ENCODE measurements at places on chromosomes 3 and 15. TPM values are rescaled to one million over a fixed set of nuclear protein-coding genes. Genes with fewer than 3 reads are reported as not detected.

Gene DGKG
- 8.0 TPM for total RNA-seq

Gene SPINT1
- total RNA-seq: 0.20 TPM

Gene PARP3
- total RNA-seq: 15.8 TPM

Gene IFT57
- 12.3 TPM for total RNA-seq

Gene KBTBD13
- 5.0 TPM for total RNA-seq

Gene PAQR9
- 2.6 TPM for total RNA-seq

Gene POTEB3
- not detected for total RNA-seq

DNA sequence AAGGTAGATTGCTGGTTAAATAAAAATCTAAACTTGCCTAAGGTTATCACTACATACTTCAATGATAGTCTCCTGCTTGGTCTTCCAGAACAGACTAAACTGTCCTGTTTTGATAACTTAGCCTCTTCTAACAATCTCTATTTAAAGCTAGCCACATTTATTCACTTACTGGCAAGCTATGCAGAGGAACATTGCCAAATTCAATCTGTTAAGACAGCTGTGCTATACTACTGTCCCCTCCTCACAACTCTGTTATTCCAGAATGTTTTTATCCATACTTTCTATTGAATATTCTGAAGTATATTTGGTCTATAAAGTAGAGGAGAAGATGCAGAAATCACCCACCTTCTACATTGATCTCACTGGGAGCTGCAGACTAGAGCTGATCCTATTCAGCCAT is 594.0 kb upstream of the CCDC54 start:
- H3K4me3 ChIP-seq: no peak overlapping the region
- no peak for DNase-seq
- H3K27me3 ChIP-seq: no peaks in the 10 kb centered on the region

DNA sequence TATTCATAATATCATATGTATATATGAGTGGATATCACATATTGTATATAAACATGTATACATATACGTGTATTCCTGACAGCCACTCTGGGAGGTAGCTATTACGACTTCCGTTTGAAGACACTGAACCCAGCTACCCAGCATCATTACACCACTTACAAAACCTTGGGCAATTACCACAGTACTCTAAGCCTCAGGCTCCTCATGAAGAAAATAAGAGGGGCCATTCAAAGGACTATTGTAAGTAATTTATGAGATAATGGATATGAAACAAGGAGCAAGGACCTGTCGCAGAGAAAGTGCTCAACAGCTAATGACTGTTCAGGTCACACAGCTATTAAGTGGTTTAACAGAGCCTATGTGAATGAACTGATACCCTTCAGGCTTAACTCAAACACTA is 52.4 kb downstream of the KCNMB2 start:
- no peaks in the 10 kb centered on the region for H3K4me1 ChIP-seq
- no peaks in the 10 kb centered on the region for H3K27me3 ChIP-seq

DNA sequence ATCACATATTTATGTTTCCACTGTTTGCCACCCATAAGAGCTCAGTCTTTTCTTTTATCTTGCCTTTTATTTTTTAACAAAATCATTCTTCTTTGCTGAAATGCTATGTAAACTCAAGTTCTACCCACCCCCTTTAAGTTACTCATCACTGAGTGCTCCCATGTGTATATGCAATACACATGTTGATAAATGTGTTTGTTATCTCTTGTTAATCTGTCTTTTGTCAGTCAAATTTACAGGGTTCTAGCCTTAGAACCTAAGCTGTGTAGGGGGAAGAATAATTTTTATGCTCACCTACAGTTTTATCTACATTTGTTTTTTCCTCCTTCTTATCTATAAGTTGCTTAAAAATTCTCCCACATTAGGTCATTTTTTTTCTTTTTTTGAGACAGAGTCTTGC is 1195.9 kb downstream of the ROBO2 start:
- H3K27me3 ChIP-seq: no peaks in the 10 kb centered on the region
- H3K4me3 ChIP-seq: no peak overlapping the region
- no peaks in the 10 kb centered on the region for H3K4me1 ChIP-seq
- no peak overlapping the region for H3K27ac ChIP-seq
- no peaks in the 10 kb centered on the region for H3K36me3 ChIP-seq

DNA sequence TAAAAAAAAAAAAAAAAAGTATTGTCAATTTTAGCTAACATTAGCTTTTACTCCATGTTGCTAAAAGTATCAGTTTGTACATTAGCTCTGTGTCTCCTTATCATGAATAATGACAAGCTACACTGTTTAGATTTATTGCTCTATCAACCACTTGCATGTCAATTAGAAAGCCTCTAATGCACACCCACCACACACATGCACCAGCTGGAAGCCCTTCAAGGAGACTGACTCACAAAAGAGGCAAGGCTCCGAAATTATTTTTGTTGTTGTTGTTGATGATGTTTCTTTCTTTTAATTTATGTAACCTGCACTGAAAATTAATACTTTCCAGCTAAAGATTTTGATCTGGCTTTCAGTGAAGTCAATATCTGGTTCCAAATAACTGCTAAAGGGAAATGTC is 71.5 kb downstream of the ETFA start:
- no peaks in the 10 kb centered on the region for H3K27me3 ChIP-seq
- peaks cover 4% of the 10 kb centered on the region for H3K4me1 ChIP-seq
- no peaks in the 10 kb centered on the region for H3K36me3 ChIP-seq
- H3K4me3 ChIP-seq: no peak overlapping the region
- DNase-seq: no peak

DNA sequence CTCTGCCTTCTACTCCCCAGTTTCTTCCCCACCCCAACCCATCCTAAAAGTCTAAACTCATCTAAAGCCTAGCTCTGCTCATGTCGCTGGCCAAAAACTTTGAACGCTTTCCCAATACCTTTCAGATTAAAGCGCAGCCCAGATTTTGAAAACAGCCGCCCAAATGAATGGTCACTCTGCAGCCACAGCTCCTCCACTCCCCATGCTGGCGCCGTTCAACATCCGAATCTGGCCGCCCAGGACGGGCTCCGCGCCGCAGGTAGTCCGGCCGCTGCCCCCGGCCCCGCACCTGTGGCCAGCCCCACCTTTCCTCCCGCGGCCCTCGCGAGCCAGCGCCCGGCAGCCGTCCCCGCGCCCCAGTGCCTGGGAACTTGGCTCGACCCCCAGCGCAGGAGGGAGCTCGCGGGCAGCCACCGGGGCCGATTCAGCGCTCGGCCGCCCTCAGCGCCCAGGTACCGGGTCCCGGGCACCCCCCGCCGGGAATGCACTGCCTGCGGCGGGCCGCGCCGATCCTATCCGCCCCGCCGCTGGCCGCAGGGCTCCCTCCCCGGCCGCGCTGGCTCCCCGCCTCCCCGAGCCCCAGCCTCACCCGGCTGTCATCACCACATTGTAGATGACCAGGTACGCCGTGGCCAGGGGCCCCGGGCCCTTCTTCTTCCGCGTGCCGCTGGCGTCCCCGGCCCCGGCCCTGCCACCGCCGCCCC is 417 bp downstream of the HACD2 start:
- peak overlapping the region; percentile 93 for H3K27ac ChIP-seq
- DNase-seq: peak; percentile 60
- peak overlapping the region; percentile 92 for H3K4me3 ChIP-seq
- H3K4me1 ChIP-seq: peaks cover 17% of the 10 kb centered on the region
- peaks cover 26% of the 10 kb centered on the region for H3K36me3 ChIP-seq

DNA sequence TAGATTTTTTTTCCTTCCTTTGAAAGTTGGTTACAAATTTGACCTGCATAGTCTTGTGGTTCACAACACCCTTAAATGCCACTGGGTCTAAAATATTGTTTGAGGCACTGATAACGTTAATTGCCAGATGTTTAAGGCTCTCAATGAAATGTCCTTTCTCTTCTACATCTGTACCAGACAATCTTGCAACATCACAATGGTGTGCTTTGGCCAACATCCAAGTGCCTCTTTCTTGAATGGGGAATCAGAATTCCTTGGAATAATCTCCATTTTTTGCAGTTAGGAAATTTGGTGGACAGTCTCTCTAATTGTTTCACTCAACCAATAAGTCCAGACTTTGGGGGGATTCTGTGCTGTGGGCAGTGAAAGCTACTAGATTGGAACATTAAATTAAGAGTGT is 26.0 kb upstream of the PEX5L start:
- no peak overlapping the region for H3K27ac ChIP-seq
- no peaks in the 10 kb centered on the region for H3K36me3 ChIP-seq
- no peak for DNase-seq
- H3K4me3 ChIP-seq: no peak overlapping the region
- H3K4me1 ChIP-seq: no peaks in the 10 kb centered on the region

GRCh38 chr3:52227766-52228165 is 2.3 kb upstream of the TLR9 start:
- DNase-seq: no peak
- H3K27ac ChIP-seq: no peak overlapping the region
- H3K27me3 ChIP-seq: no peaks in the 10 kb centered on the region
- peaks cover 13% of the 10 kb centered on the region for H3K4me1 ChIP-seq

DNA sequence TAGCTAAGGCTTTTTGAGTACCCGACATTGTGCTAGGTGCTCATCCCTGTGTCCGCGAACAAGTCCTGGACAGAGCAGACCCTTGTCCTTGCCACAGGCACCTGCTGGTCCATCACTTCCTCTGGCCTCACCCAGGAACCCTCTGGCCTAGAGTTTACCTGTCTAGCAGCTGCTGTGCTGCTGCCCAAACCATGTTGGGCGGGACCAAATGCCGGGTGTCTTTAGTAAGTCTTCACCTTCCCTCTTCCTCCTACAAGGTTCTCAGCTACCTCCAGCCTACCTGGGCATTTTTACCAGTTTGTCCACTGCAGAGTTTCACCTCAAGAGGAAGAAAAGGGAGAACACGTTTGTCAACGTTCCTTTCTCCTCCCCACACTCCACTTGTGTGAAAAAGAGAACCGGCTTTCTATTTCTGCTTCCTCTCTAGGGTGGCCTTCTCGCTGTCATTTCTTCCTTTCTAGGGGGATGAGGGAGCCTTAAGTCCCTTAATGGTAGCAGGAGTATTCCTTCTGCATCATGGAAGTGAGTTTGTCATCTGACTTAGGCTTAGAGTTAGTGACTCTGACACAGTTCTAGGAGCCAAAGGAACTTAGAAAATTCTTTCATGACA is 80.4 kb upstream of the GCNT3 start:
- no peak for DNase-seq
- no peaks in the 10 kb centered on the region for H3K36me3 ChIP-seq
- H3K27ac ChIP-seq: no peak overlapping the region
- H3K4me3 ChIP-seq: no peak overlapping the region
- H3K27me3 ChIP-seq: no peaks in the 10 kb centered on the region
- no peaks in the 10 kb centered on the region for H3K4me1 ChIP-seq

- H3K36me3 ChIP-seq: no peaks in the 10 kb centered on the region
- no peaks in the 10 kb centered on the region for H3K4me1 ChIP-seq
- H3K27ac ChIP-seq: no peak overlapping the region
These were observed 699.5 kb upstream of the CFAP20DC start for GRCh38 chr3:59749291-59749690.

DNA sequence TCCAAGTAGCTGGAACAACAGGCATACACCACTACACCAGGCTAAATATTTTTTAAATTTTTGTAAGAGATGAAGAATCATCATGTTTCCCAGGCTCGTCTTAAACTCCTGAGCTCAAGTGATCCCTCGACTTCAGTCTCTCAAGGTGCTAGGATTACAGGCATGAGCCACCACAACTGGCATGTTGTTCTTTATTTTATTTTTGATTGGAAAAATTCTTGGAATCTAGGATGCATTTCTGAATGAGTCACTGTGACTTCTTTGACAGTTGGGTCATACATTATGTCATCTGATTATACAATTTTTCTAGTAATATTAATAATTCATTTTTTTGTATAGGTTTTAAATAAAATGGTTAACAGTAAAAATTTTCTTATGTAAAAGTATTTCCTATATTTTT is 870.2 kb downstream of the SI start:
- H3K27ac ChIP-seq: no peak overlapping the region
- no peaks in the 10 kb centered on the region for H3K27me3 ChIP-seq
- no peaks in the 10 kb centered on the region for H3K36me3 ChIP-seq

- no peaks in the 10 kb centered on the region for H3K27me3 ChIP-seq
- H3K27ac ChIP-seq: no peak overlapping the region
- no peak overlapping the region for H3K4me3 ChIP-seq
- DNase-seq: no peak
- no peaks in the 10 kb centered on the region for H3K4me1 ChIP-seq
- no peaks in the 10 kb centered on the region for H3K36me3 ChIP-seq
These were observed 390.6 kb upstream of the CFAP20DC start for GRCh38 chr3:59440285-59441028.

DNA sequence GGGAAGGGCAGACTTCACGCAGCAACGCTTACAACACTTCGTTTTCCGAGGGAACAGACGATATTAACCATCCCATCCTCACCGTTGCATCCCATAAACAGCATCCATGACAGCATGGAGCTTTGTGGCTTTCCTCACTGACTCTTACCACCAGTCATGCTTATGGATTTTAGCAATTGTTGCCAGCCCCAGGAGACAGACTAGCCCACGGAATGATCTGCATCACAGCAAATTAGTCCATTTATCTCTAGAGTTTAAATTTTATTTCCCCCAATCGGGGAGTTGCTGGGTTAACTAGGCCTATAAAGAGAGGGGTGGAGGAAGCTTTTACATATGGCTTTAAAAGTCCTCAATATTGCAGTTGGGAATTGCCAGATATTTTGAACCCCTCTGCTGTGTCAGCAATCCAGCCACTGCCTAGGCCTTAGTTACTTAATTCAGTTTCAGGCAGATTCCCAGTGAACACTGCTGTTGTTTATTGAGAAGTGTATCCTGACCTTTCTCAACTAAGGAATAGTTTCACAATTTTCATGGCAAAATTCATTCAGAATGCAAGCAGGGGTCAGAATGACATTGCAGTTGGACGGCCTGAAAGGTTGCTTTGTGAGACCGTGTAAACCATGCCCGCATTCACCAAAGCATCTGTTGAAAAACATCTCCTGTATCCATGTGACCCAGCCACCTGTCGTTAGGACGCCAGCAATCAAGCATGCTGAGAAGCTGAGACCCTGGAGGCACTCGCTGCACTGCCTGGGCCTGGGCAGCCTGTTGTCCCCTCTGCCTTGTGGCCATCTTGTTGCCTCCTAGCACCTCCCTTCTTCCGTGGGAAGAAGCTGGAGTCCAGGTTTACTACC is 397.4 kb upstream of the TPM1 start:
- H3K36me3 ChIP-seq: no peaks in the 10 kb centered on the region
- no peak for DNase-seq
- no peaks in the 10 kb centered on the region for H3K27me3 ChIP-seq
- peak overlapping the region; percentile 66 for H3K27ac ChIP-seq
- peaks cover 32% of the 10 kb centered on the region for H3K4me1 ChIP-seq

All from psoas muscle (tissue), 8 donors.